ENCODE measurements at places on chromosomes 4 and X. TPM values are rescaled to one million over a fixed set of nuclear protein-coding genes. Genes with fewer than 3 reads are reported as not detected.

Gene CT45A2
- total RNA-seq: not detected

Gene ZNF185
- total RNA-seq: 8.3 TPM

GRCh38 chr4:13524504-13525243 lies 19.6 kb downstream of the NKX3-2 start:
- DNase-seq: peak; percentile 64

- DNase-seq: no peak
Observed at GRCh38 chr4:14679906-14680305, 322.4 kb upstream of the CPEB2 start.

- DNase-seq: peak; percentile 78
Observed at GRCh38 chrX:357693-358471, 28.8 kb downstream of the PPP2R3B start.

- DNase-seq: no peak
Observed at GRCh38 chrX:129015381-129015780, 507.9 kb downstream of the SMARCA1 start.

GRCh38 chrX:123340696-123341095 lies 156.6 kb downstream of the GRIA3 start:
- no peak for DNase-seq

GRCh38 chr4:12635629-12636028 lies 848.5 kb downstream of the RAB28 start:
- DNase-seq: no peak

Gene ALAS2
- 4.0 TPM for total RNA-seq

DNA sequence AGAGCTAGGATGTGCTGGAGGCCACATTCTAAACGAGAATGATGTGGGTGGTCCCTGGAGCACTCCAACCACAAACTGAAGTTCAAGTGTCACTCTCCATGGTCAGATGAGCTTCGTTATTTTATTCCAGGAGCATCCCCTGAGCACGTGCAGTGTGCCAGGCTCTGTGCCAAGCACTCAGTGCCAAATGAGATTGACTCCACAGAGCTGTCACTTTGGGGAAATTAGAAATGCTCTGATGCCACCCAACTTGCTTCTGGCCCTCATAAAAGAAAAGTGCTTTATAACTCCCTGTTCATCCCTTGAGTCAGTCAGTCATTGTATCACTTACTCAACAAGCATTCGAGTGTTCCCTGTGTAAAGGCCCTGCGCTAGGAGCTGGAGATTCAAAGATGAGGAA lies 91.2 kb downstream of the RTL5 start:
- no peak for DNase-seq

Gene DDIT4L
- 0.43 TPM for total RNA-seq

Gene SSX2B
- not detected for total RNA-seq

GRCh38 chrX:20378233-20378920 lies 111.7 kb upstream of the RPS6KA3 start:
- DNase-seq: no peak

GRCh38 chrX:1094566-1095333 lies 117.7 kb downstream of the CRLF2 start:
- DNase-seq: no peak

Gene NPY1R
- total RNA-seq: 159 TPM

GRCh38 chr4:150578745-150579501 lies 3.0 kb upstream of the MAB21L2 start:
- no peak for DNase-seq

Gene SCARB2
- total RNA-seq: 149 TPM

DNA sequence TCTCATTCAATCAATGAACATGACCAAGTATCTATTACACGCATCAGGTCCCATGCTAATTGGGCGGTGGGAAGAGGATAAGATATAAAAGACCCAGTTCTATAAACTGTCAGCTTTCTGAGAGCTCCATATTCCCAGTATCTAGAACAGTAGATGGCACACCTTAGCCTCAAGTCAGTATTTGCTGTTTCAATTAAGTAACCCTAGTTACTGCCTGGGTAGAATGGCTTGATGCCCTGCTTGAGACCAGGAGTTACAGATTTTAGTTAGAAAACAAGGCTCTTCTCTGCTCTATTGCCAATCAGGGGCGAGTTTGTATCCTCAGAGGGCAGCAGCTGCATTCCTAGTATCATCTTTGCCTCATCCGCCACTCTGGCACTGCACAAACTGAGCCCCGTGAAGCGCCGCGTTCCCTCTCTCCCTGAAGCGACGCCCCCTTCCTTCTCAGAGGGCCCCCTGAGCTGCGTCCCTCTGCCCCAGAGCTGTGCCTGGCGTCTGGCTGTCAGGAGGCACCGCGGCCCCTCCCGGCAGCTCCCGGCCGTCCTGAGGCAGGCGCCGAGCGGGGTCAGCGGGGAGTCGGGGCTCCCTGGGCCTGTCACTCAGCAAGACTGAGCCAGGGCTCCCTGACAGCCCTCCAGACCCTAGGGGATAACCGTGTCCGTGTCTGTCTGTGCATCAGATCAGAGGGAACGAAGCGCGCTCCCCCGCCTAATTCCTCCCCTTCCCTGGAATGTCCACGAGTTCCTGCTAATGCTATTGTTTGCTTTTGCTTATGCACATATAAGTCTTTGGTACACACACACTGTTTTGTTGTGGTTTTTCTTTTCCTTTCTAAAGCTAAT lies 212.4 kb upstream of the TTC29 start:
- peak; percentile 69 for DNase-seq

- no peak for DNase-seq
Observed at GRCh38 chr4:173478913-173479283, 51.1 kb downstream of the HAND2 start.

DNA sequence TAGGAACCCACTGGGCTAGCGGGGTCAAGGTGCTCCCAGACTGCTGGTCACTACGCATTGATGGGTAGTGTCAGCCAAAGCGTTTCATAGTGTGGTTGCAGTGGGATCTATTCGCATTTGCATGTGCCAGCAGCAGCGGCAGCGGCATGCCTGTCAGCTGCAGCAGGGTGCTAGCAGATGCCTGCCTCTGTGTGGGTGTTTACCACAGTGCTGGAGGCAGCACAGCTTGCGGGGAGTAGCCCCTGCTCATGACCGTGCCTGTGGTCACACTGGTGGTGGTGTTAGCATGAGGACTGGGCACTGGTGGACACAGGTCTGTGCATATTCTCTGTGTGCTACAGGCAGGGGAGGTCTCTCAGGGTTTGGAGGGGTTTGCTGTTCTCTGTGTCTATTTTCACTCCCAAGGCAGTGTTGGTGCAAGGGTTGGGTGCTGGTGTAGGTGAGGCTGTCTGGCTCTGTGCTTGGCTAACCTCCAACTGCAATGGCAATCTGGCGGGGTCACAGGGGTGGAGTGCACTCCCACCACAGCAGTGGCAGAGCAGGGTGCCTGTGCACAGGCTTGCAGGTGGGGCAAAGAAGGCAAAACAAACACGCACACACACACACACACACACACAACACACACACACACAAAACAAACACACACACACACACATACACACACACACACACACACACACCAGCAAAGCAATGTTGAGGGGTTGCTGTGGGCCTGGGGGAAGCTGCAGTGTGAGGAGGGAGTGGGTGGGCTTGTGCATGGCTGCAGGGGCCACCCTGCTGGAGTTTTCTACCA lies 184.4 kb downstream of the GLUD2 start:
- DNase-seq: no peak

Gene PDE5A
- total RNA-seq: 9.6 TPM

DNA sequence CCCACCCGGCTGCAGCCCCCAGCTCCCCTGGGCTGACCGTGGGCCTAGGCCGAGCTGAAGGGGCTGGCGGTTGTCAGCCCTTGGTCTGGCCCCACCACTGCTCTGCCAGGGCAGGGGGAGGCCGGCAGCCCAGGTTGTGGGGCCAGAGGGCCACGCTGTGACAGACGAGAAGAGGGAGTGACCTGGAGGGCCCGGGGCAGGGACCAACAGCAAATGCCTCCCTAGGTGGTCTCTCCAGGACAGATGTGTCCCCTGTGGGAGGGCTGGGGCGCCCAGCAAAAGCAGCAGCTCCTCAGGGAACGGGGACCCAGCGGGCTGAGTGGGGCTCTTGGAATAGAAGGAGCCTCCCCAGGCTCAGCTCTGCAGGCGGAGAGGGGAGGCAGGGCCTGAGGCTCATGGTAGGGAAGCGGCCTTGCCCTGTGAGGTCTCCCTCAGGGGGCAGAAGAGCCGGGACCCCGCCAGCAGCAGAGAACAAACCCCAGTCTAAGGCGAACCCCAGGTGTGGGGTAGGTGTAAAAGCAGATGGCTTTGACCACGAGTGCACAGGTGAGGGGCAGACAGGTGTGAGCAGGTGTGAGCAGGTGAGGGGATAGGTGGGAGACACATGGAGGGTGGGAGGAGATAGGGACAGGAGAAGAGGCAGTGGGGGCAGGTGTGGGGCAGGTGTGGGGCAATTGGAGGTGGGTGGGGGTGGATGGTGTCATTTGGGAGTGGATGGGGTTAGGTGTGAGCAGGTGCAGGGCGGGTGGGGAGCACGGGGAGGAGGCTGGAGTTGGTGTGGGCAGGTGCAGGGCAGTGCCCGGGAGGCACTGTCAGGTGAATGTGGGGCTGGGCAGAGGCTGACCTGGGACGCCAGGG lies 34.1 kb upstream of the SPON2 start:
- peak; percentile 78 for DNase-seq

DNA sequence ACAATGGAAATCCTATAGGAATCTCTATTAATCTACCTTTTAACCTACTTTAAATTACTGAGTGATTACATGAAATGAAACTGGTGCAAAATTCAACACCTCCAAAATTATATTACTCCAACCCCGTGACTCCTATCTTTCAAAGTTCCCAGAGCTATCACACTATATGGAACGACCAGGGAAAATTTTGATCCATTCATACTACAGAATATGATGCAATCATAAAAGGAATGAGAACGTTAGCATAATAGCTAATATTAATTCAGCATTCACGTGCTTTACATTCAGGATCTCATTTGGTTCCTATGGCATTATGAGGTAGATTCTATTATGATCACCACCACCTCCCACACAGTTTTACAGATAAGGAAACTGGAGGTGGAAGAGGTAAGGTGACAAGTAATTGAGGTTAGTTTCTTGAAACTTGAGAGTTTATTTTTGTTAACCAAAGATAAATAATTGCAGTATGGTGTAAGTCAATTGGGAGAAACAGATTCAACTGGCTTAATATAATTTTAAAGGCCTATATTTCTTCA lies 29.4 kb upstream of the INTS6L start:
- no peak for DNase-seq

Gene TBCK
- 51.0 TPM for total RNA-seq

Gene RHOH
- total RNA-seq: 62.8 TPM

DNA sequence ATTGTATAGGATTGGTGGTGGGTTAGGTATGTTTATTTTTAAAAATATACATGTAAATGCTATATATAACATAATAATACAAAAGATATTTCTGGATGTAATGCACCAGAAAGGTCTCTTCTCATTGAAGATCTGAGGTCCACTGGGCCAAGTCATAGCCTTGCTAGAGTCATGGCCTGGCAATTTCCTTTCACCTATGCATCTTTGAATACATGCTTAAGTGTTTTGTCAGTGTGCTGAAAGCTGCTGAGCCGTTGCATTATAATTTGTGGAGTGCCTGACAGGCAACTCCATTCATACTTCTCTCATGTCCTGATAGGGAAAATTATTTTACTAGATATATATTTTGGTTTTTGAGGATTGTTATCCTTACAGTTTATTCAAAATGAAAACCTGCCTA lies 410.2 kb upstream of the CT83 start:
- no peak for DNase-seq

- no peak for DNase-seq
Observed at GRCh38 chr4:34220601-34221000, 2023.7 kb downstream of the ARAP2 start.

Gene TACR3
- total RNA-seq: not detected

GRCh38 chr4:33577791-33578190 lies 2666.5 kb downstream of the ARAP2 start:
- DNase-seq: no peak

Gene RTL9
- total RNA-seq: not detected

DNA sequence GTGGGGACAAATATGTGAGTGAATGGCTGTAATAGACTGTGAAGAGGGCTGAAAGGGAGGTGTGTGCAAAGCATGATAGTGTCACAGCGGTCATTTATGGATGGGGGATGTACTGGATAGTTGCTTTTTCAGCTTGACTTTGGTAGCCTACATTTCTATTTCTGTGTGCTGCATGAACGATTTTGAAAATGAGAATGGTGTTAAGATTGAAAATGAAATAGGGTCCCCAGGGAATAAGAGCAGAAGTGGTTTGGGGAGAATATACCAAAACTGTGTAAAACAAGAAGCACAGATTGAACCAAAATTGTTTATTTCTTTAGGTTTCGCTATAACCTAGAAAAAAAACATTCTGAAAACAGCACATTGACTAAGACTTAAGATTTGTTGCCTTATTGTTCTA lies 58.8 kb upstream of the CLNK start:
- no peak for DNase-seq

Gene ABCG2
- 0.77 TPM for total RNA-seq

Gene FHDC1
- total RNA-seq: 14.3 TPM

- no peak for DNase-seq
Observed at GRCh38 chr4:26887143-26887542, 26.5 kb downstream of the STIM2 start.

Gene PNMA5
- 0.17 TPM for total RNA-seq

DNA sequence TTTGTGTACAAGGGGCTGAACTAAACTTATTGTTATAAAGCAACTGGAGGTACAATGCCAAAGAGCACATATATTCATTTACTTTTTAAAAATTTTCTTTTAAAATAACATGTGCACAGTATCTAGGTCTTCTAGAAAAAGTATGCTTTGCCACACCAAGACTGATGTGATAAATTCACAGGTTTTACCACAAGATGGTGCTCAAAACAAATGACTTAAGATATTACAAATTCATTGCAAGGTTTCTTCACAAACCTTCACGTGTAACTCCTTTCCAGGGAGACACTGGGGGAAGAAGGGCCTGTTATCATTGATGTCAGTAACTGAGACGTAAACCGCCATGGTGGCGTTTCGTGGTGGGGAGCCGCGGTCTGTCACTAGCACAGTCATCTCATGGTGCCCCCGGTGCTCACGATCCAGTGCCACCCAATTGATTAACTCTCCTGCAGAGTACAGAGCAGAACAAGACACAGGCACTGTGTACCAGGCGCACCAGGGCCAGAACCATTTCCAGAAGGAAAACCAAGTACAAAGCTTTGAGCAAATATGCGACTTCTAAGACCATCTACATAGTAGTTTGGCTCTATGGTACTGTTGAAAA lies 162.2 kb downstream of the DCHS2 start:
- no peak for DNase-seq

Gene ZIC3
- not detected for total RNA-seq

DNA sequence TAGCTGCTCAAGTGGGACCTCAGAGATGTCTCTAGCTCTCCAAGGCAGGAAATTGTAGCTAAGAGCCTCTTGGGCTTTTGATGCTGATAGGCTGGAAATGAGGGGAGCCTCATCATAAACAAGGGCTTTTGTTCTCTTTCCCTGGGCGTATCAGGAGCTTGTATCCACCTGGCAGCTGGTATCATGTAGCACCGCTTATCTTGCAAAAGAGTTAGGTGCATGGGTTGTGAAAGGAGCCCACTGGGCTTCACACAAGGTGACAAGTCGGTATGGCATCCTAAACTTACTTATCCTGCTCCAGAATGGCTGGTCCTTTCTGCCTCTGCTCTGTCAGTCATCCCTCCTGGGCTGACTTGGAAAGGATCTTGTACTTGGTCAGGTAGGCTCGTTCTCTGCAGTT lies 565.8 kb downstream of the GRXCR1 start:
- DNase-seq: no peak

Measured in spleen (tissue), 13 donors.